ENCODE measurements at places on chromosomes 7 and 10. TPM values are rescaled to one million over a fixed set of nuclear protein-coding genes. Genes with fewer than 3 reads are reported as not detected.
A peak's percentile ranks its signal among the peaks of the same experiment; 100 is the strongest.

GRCh38 chr10:101301111-101301731, 52.7 kb upstream of the BTRC start:
- no peak overlapping the region for H3K4me3 ChIP-seq
- H3K27ac ChIP-seq: no peak overlapping the region
- H3K27me3 ChIP-seq: peaks cover 55% of the 10 kb centered on the region
- peak; percentile 73 for DNase-seq

CTNNA3 gene
- total RNA-seq: not detected

ZNF248 gene
- total RNA-seq: 9.1 TPM

- no peaks in the 10 kb centered on the region for H3K36me3 ChIP-seq
- no peak for DNase-seq
- no peaks in the 10 kb centered on the region for H3K4me1 ChIP-seq
- no peak overlapping the region for H3K4me3 ChIP-seq
Measured at GRCh38 chr10:114401195-114401791, 3.0 kb downstream of the AFAP1L2 start.

CADPS2 gene
- 26.2 TPM for total RNA-seq

- no peaks in the 10 kb centered on the region for H3K27me3 ChIP-seq
- no peaks in the 10 kb centered on the region for H3K36me3 ChIP-seq
- H3K4me1 ChIP-seq: no peaks in the 10 kb centered on the region
- H3K27ac ChIP-seq: no peak overlapping the region
Measured at GRCh38 chr10:104850023-104850422, 208.9 kb downstream of the SORCS3 start.

ACBD7 gene
- total RNA-seq: 0.72 TPM

DNA sequence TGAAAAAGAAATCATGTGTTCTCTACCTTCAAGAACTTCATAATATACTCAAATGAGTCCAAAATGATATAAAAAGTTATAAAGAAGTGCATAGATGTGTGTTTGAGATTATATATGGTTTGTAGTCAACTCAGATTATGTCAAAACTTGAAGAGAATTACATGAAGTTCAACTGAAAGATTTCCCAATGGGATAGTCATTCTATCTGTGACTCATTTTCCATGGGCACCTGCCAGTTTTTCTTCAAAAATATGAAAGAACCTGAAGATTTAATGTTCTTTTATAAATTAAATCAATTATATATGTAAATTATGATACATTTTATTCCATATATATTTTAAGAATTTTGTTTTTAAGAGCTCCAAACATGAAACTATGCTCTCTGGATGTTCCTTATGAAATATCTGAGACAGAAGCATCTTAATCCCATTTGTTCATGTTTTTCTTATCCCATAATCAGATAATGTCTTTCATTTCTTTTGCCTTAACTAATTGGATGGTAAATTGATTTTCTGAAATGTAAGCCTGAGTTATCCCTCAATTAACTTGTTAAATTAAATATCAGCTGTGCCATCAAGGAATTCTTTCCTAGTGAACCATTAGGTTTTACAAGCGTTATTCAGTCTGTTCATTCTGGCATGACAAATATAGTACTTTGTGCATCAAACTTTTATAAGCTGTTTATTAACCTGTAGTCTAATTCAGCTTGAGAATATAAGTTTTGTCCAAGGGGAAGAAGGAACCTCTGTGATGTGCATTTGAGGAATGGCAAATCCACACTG, 387.1 kb downstream of the IPMK start:
- H3K27me3 ChIP-seq: no peaks in the 10 kb centered on the region
- no peaks in the 10 kb centered on the region for H3K4me1 ChIP-seq
- no peak for DNase-seq
- H3K27ac ChIP-seq: no peak overlapping the region

VSIR gene
- total RNA-seq: 75.3 TPM

URGCP gene
- 28.9 TPM for total RNA-seq

GRCh38 chr10:34240039-34240438, 575.1 kb downstream of the PARD3 start:
- no peaks in the 10 kb centered on the region for H3K36me3 ChIP-seq
- H3K4me1 ChIP-seq: peaks cover 10% of the 10 kb centered on the region
- H3K4me3 ChIP-seq: no peak overlapping the region
- H3K27ac ChIP-seq: no peak overlapping the region

DNA sequence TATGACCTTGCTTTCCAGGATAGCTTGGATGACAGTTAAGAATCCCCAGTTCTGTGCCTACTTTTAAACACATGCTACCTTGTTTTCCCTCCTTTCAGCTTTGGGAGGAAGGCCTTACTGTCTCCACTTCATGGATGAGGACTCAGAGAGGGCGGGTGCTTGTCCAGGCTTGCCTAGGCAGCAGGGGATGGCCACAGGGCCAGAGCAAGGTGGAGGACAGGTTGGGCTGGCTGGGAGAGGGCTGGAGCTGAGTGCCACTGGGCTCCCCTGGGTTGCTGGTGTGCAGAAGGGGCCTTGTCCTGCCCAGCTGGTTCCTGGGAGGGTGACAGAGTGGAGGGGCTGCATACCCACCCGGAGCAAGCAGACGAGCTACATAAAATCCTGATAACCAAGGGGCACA, 117.8 kb downstream of the GRK5 start:
- H3K4me3 ChIP-seq: no peak overlapping the region
- H3K27ac ChIP-seq: no peak overlapping the region
- no peaks in the 10 kb centered on the region for H3K36me3 ChIP-seq
- no peaks in the 10 kb centered on the region for H3K4me1 ChIP-seq
- H3K27me3 ChIP-seq: no peaks in the 10 kb centered on the region

SDHAF3 gene
- total RNA-seq: 6.5 TPM

ZPBP gene
- total RNA-seq: not detected

DNA sequence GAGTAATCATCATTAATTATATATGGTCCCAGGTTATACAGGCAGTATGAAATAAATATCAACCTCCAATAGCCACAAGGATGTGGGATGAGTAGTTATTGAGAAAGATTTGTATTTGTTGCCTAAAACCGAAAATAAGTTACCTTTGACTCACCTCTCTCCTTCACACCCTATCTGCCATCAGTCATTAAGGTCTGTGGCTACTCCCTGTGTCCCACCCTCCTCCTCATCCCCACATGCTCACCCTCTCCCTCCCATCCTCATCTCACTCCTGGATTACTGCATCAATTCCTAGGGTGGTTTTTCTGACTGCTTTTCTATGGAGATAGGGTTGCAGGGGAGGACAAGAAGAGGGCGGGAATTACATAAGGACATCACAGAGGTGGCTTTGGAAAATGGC, 9.1 kb upstream of the GGCT start:
- H3K4me3 ChIP-seq: no peak overlapping the region
- H3K27me3 ChIP-seq: no peaks in the 10 kb centered on the region
- H3K27ac ChIP-seq: no peak overlapping the region
- H3K4me1 ChIP-seq: no peaks in the 10 kb centered on the region
- H3K36me3 ChIP-seq: no peaks in the 10 kb centered on the region

UBE2D4 gene
- total RNA-seq: 19.2 TPM

FOXI2 gene
- total RNA-seq: not detected

TMEM209 gene
- 20.0 TPM for total RNA-seq

DNA sequence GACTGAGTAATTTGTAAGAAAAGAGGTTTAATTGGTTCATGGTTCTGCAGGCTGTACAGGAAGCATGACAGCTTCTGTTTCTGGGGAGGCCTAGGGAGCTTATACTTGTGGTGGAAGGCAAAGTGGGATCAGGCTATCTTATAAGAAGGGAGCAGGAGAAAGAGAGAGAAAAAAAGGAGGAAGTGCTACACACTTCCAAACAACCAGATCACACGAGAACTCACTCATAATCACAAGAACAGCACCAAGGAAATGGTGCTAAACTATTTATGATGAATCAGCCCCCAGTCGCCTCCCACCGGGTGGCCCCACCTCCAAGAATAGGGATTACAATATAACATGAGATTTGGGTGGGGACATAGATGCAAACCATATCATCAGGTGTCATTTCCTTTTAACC, 89.1 kb upstream of the KCNMA1 start:
- no peak for DNase-seq
- H3K4me3 ChIP-seq: no peak overlapping the region
- no peaks in the 10 kb centered on the region for H3K27me3 ChIP-seq
- no peaks in the 10 kb centered on the region for H3K36me3 ChIP-seq

DNA sequence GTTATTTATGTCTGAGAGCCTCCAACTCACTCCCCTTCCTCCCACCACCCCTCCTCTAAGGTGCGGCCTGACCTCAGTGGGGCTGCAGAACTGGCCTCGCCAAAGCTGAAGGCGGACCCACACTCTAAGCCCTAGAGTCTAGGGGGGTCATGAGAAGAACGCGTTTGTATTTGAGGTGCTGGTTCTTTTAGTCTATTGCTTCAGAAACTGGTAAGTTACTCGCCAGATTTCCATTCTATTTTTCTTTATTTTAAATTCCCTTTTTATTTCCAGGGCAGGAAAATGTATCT, 357.5 kb downstream of the DNAJB6 start:
- H3K4me1 ChIP-seq: no peaks in the 10 kb centered on the region
- no peak overlapping the region for H3K4me3 ChIP-seq
- no peak for DNase-seq
- H3K36me3 ChIP-seq: no peaks in the 10 kb centered on the region
- no peak overlapping the region for H3K27ac ChIP-seq
- H3K27me3 ChIP-seq: peaks cover 6% of the 10 kb centered on the region

DNA sequence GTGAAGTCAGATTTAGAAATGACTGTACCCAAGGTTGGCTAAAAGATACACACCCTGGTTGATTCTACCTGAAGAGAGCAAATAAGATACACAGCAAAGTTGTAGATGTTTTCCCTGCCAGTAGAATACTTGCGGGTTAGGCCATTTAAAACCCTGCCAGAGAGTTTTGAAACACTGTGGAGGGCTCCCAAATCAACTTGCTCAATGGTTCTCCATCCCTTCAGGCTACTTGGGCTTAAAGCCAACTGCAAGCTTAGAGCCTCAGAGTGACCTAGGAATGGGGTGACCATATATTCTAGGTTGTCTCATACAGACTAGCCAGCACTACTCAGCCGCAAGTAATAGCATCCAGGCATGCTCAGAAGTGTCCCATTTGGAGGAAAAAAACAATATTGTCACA, 10.0 kb downstream of the CAV1 start:
- H3K4me3 ChIP-seq: no peak overlapping the region
- H3K4me1 ChIP-seq: peaks cover 31% of the 10 kb centered on the region
- no peaks in the 10 kb centered on the region for H3K27me3 ChIP-seq
- peak overlapping the region; percentile 26 for H3K27ac ChIP-seq
- no peak for DNase-seq

GRCh38 chr7:157549612-157550299, 213.0 kb downstream of the DNAJB6 start:
- peak; percentile 66 for DNase-seq
- H3K4me3 ChIP-seq: no peak overlapping the region
- H3K27ac ChIP-seq: no peak overlapping the region
- H3K4me1 ChIP-seq: no peaks in the 10 kb centered on the region
- H3K27me3 ChIP-seq: no peaks in the 10 kb centered on the region
- no peaks in the 10 kb centered on the region for H3K36me3 ChIP-seq

C10orf143 gene
- 2.5 TPM for total RNA-seq

DNA sequence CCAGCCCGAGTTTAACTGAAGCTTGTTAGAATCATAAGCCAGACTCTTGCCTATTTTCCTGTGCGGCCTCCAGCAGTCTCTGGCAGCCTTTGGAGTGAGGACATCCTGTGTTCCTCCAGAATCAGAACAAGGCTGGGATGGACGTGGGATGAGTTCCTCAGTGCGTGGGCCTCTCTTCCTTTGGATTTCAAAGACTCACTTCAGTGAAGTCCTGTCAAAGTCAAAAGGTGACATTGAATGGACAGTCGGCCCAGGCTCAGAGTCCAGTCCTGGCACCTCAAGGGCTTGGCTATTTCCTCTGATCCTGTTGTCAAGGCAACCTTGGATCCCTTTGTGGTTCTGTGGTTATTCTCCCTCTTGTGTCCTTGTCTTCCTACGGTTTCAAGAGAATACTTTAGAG, 21.4 kb upstream of the SMC3 start:
- peaks cover 7% of the 10 kb centered on the region for H3K27me3 ChIP-seq
- no peaks in the 10 kb centered on the region for H3K36me3 ChIP-seq
- DNase-seq: no peak
- no peak overlapping the region for H3K27ac ChIP-seq
- no peak overlapping the region for H3K4me3 ChIP-seq

- H3K36me3 ChIP-seq: no peaks in the 10 kb centered on the region
- peaks cover 5% of the 10 kb centered on the region for H3K4me1 ChIP-seq
- no peak overlapping the region for H3K4me3 ChIP-seq
- no peaks in the 10 kb centered on the region for H3K27me3 ChIP-seq
- no peak overlapping the region for H3K27ac ChIP-seq
Measured at GRCh38 chr10:77715088-77715487, 77.5 kb upstream of the KCNMA1 start.

SGMS1 gene
- 60.4 TPM for total RNA-seq

DNA sequence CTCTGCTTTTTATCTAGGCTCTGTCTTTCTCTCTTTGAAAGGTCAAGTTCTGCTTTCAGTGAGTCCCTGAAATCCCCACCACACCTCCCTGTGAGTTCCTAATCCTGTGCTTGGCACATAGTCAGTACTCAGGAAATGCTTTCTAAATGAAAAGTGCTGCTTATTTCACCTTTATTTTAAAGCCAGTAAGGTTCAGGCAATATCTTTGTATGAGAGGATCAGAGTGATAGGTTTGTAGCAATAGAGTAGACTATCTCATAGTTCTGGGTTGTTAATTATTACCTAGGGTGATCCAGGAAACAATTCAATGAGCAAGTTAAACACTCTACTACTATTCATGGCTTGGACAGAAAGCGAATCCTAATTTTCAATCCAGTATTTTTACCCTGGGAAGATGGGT, 7.4 kb upstream of the LAMB1 start:
- H3K27me3 ChIP-seq: no peaks in the 10 kb centered on the region
- peaks cover 29% of the 10 kb centered on the region for H3K4me1 ChIP-seq
- no peak overlapping the region for H3K27ac ChIP-seq
- no peak for DNase-seq
- H3K36me3 ChIP-seq: no peaks in the 10 kb centered on the region
- H3K4me3 ChIP-seq: no peak overlapping the region

GRCh38 chr7:42981601-42982000, 49.4 kb downstream of the MRPL32 start:
- no peaks in the 10 kb centered on the region for H3K4me1 ChIP-seq
- peak; percentile 29 for DNase-seq
- no peak overlapping the region for H3K27ac ChIP-seq
- no peak overlapping the region for H3K4me3 ChIP-seq
- no peaks in the 10 kb centered on the region for H3K36me3 ChIP-seq
- H3K27me3 ChIP-seq: no peaks in the 10 kb centered on the region

- H3K4me3 ChIP-seq: peak overlapping the region; percentile 67
- peak overlapping the region; percentile 49 for H3K27ac ChIP-seq
- no peaks in the 10 kb centered on the region for H3K36me3 ChIP-seq
- H3K4me1 ChIP-seq: peaks cover 8% of the 10 kb centered on the region
- H3K27me3 ChIP-seq: no peaks in the 10 kb centered on the region
Measured at GRCh38 chr10:3554121-3554522, 230.9 kb downstream of the KLF6 start.

DNA sequence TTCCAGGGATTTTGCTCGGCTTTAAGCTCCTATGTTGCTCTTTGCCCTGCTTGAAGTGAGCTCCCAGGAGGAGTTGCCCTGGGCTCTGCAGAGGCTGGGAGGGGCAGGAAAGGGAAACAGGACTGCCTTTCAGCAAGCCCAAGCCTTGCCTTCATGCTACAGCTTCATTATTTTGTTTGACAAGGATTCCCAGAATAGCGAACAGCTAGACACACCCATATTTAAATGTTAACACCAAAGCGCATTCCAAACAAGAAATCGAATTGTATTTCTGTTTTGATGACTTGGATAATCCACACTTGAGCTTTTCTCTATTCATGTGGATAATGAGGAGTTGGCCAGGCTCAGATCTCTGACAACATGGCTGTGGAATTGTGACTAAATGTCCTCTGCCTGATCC, 6.3 kb downstream of the KIAA1217 start:
- no peak for DNase-seq
- H3K4me3 ChIP-seq: no peak overlapping the region
- H3K27me3 ChIP-seq: no peaks in the 10 kb centered on the region
- H3K36me3 ChIP-seq: no peaks in the 10 kb centered on the region
- peaks cover 3% of the 10 kb centered on the region for H3K4me1 ChIP-seq
- no peak overlapping the region for H3K27ac ChIP-seq
